ENCODE measurements at places on chromosomes 1 and 21. TPM values are rescaled to one million over a fixed set of nuclear protein-coding genes. Genes with fewer than 3 reads are reported as not detected.

Gene TBX19
- 8.5 TPM for total RNA-seq

Gene NCMAP
- 49.2 TPM for total RNA-seq

Gene SYT6
- total RNA-seq = 0.30 TPM

Gene ALPL
- total RNA-seq = 19.2 TPM

Gene GUCA2B
- total RNA-seq = not detected

Gene DLGAP3
- total RNA-seq = 0.42 TPM

Gene CAMK2N1
- 5.7 TPM for total RNA-seq

Gene RNF186
- not detected for total RNA-seq

Gene KLHDC7A
- 0.20 TPM for total RNA-seq

Gene ITLN2
- total RNA-seq = not detected

GRCh38 chr1:231460614-231461013, 38.5 kb upstream of the EGLN1 start:
- H3K27me3 ChIP-seq = no peaks in the 10 kb centered on the region
- H3K36me3 ChIP-seq = no peaks in the 10 kb centered on the region
- no peak overlapping the region for H3K27ac ChIP-seq

GRCh38 chr1:28815533-28816185, 3.7 kb downstream of the OPRD1 start:
- H3K27me3 ChIP-seq = no peaks in the 10 kb centered on the region
- no peaks in the 10 kb centered on the region for H3K36me3 ChIP-seq
- no peak for DNase-seq
- no peak overlapping the region for H3K27ac ChIP-seq
- no peak overlapping the region for H3K4me3 ChIP-seq

GRCh38 chr1:29052100-29052499, 71.6 kb downstream of the TMEM200B start:
- no peaks in the 10 kb centered on the region for H3K36me3 ChIP-seq
- DNase-seq = peak; percentile 6
- H3K4me3 ChIP-seq = no peak overlapping the region
- no peak overlapping the region for H3K27ac ChIP-seq

- H3K27ac ChIP-seq = no peak overlapping the region
- H3K27me3 ChIP-seq = peaks cover 61% of the 10 kb centered on the region
- no peaks in the 10 kb centered on the region for H3K4me1 ChIP-seq
- H3K36me3 ChIP-seq = no peaks in the 10 kb centered on the region
- no peak overlapping the region for H3K4me3 ChIP-seq
- DNase-seq = no peak
Observed at GRCh38 chr1:20371411-20371810, 80.7 kb downstream of the VWA5B1 start.

DNA sequence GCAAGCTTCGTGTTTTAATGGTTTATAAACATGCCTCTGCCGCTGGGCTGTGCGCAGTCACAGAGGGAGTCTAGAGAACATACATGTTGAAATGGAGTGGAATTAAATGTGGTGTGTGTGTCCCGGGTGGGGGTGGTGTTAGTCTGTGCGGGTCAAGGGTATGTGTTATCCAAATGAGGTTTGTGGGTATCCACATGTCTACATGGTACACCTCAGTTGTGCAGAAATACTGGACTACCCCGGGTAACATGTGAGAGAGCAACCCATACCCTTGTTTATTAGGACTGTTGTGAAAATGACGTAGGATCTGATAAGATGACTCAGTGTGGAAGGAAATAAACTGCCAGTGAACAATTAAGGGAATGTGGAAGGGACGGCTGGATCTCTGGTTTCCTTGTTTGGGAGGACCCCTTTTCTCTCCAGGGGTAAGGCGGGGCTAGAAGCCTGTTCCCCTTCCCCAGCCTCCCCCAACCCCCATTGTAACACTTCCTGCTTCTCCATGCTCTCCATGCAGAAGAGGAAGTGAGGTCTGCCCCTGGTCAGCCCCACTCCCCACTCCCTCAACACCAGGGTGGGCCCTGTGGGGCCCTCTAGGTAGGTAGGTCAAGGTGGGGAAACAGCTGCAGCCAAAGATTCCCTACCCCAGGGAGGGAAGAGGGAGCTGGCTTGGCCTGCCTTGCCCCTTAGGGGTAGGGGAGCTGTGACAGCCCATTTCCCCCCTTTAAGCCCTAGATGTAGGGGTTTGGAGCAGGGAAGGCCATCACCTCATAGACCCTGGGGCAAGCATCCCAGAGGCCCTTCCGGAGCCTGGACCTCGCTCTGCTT, 690 bp downstream of the EPS8L3 start:
- no peak overlapping the region for H3K4me3 ChIP-seq

DNA sequence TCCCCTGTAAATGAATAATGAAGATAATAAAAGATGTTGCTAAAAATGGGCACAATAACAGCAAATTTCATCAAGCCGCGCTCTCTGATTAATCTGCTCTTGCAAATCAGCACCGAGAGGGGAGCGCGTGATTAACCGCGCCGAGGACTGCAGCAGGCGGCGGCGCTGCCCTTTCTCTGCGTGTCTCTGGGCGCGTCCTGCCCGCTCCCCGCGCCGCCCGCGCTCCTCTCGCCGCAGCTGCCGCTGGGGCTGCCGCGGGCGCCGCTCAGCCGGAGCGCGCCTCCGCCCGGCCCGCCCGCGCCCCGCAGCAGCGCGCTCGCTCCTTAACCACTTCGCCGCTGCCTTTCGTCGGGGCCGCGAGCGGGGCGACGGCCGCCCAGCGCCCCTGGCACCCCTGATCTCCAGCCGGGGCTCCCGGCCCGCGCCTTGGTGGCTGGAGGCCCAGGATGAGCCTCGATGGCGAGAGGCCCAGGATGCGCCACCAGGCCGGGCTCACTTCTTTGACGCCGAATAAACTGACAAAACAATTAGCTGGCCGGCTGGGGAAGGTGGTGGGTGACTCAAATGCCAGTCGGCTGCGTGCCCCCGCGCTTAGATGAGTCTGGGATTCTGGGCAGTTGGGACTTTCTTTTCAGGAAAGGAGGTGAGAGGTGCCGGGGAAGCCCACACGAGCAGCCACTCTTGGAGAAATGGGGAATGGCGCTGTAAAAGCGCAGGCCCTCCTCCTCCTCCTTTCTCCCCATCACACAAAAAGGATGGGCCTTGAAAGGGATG, 221.4 kb upstream of the PKN2 start:
- DNase-seq = no peak
- H3K27me3 ChIP-seq = no peaks in the 10 kb centered on the region
- H3K36me3 ChIP-seq = no peaks in the 10 kb centered on the region
- peak overlapping the region; percentile 61 for H3K4me3 ChIP-seq
- H3K4me1 ChIP-seq = peaks cover 7% of the 10 kb centered on the region
- H3K27ac ChIP-seq = peak overlapping the region; percentile 89

- no peaks in the 10 kb centered on the region for H3K36me3 ChIP-seq
- H3K4me1 ChIP-seq = no peaks in the 10 kb centered on the region
- no peak for DNase-seq
- H3K4me3 ChIP-seq = no peak overlapping the region
Observed at GRCh38 chr21:18204931-18205330, 39.7 kb upstream of the CHODL start.

DNA sequence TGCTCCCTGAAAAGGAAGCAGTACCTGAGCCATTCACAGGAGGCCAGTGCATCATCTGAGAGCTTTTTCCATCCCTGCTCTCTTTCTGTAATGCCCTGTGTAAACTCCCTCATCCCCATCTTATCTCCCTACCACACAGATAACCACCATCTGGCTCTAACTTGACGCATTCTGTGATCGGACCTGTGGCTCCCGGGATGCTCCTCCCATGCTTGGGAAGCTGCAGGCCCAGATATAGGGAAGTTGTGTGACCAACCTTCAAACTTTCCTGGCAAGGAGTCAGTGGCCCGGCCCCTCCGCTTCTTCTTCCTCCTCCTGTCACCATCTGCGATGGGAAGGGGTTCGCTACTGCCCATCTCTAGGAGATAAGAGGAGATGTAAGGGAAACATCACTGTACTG, 21.1 kb downstream of the MKNK1 start:
- H3K27ac ChIP-seq = no peak overlapping the region
- H3K27me3 ChIP-seq = no peaks in the 10 kb centered on the region
- no peak overlapping the region for H3K4me3 ChIP-seq
- no peak for DNase-seq
- H3K36me3 ChIP-seq = peaks cover 89% of the 10 kb centered on the region

- DNase-seq = no peak
- H3K36me3 ChIP-seq = no peaks in the 10 kb centered on the region
- H3K4me3 ChIP-seq = no peak overlapping the region
- no peaks in the 10 kb centered on the region for H3K27me3 ChIP-seq
Observed at GRCh38 chr1:118326960-118327629, 142.1 kb upstream of the SPAG17 start.

DNA sequence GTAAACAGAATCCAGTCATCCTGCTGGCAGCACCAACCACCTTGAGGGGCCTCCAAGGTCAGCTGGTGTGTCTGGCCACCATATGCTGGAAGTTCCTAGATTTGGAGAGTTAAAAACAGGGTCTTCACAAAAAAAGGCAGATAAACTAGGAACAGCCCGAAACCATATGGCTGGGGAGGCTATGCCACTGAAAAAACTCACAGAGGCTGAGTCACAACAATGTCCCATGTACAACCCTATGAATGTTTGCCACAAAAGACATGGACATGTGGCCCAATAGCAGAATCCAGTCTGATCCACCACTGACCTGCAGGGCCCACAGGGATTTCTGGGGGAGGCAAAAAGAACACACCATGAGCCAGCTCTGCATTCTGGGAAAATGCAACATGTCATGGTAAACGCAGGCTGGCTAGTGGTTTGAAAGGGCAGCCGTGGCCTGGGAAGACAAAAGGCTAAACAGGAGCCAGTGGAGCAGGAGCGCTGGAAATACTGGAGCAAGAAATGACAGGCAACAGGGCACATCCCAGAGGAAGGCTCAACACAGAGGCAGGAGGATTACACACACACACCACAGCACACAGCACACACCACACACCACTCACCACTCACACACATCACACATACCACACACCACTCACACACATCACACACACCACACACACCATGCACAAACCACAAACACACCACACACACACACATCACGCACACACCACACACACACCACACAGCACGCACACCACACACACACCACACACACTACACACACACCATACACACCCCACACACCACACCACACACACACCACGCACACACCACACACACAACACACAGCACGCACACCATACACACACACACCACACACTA, 55.4 kb downstream of the HSF2BP start:
- H3K4me3 ChIP-seq = no peak overlapping the region
- peaks cover 28% of the 10 kb centered on the region for H3K4me1 ChIP-seq
- peak overlapping the region; percentile 71 for H3K27ac ChIP-seq
- DNase-seq = no peak
- H3K36me3 ChIP-seq = no peaks in the 10 kb centered on the region

DNA sequence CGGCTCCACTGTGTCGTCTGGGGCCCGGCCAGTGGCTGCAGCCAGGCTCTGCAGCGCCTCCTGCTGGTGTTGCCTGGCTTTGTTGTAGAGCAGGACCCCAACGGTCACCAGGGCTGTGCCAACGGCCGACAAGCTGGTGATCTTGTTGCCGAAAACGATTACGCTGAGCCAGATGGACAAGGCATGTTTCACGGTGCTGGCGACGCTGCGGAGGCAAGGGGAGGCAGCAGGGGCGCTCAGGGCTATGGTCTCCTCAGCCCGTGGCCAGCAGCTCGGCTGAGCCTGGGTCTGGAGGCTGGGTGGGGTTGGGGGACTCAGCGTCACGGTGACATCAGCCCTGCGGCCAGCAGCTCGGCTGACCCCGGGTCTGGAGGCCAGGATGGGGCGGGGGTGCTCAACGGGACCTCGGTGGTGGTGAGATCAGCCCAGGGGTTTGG, 7.0 kb upstream of the CDK11B start:
- no peak for DNase-seq
- H3K36me3 ChIP-seq = peaks cover 5% of the 10 kb centered on the region
- peaks cover 6% of the 10 kb centered on the region for H3K4me1 ChIP-seq
- no peak overlapping the region for H3K4me3 ChIP-seq

GRCh38 chr1:236759252-236759859, 35.7 kb upstream of the MTR start:
- H3K27me3 ChIP-seq = no peaks in the 10 kb centered on the region
- no peak overlapping the region for H3K27ac ChIP-seq
- no peak for DNase-seq
- H3K4me1 ChIP-seq = no peaks in the 10 kb centered on the region

- H3K36me3 ChIP-seq = no peaks in the 10 kb centered on the region
- DNase-seq = no peak
- H3K4me3 ChIP-seq = no peak overlapping the region
- no peaks in the 10 kb centered on the region for H3K27me3 ChIP-seq
Observed at GRCh38 chr1:70039485-70039884, 165.9 kb downstream of the LRRC40 start.

GRCh38 chr1:43707190-43708001, at the start of gene ST3GAL3:
TSS of gene ST3GAL3 (plus strand) at chr1:43707536. CDS start at chr1:43736263, 28,727 bp downstream.
- H3K27me3 ChIP-seq = no peaks in the 10 kb centered on the region
- peak within 1 kb of the TSS; percentile 82 for H3K4me3 ChIP-seq
- peak within 1 kb of the TSS; percentile 59 for H3K27ac ChIP-seq
- DNase-seq = peak; percentile 81
- H3K4me1 ChIP-seq = peaks cover 28% of the 10 kb centered on the region

GRCh38 chr21:20999659-21000058, 1.4 kb downstream of the NCAM2 start:
- H3K4me3 ChIP-seq = no peak overlapping the region
- peaks cover 3% of the 10 kb centered on the region for H3K4me1 ChIP-seq
- H3K27me3 ChIP-seq = no peaks in the 10 kb centered on the region
- no peaks in the 10 kb centered on the region for H3K36me3 ChIP-seq

GRCh38 chr1:147316968-147317367, 74.5 kb downstream of the CHD1L start:
- no peak for DNase-seq
- H3K4me1 ChIP-seq = no peaks in the 10 kb centered on the region
- no peak overlapping the region for H3K27ac ChIP-seq
- H3K27me3 ChIP-seq = no peaks in the 10 kb centered on the region

DNA sequence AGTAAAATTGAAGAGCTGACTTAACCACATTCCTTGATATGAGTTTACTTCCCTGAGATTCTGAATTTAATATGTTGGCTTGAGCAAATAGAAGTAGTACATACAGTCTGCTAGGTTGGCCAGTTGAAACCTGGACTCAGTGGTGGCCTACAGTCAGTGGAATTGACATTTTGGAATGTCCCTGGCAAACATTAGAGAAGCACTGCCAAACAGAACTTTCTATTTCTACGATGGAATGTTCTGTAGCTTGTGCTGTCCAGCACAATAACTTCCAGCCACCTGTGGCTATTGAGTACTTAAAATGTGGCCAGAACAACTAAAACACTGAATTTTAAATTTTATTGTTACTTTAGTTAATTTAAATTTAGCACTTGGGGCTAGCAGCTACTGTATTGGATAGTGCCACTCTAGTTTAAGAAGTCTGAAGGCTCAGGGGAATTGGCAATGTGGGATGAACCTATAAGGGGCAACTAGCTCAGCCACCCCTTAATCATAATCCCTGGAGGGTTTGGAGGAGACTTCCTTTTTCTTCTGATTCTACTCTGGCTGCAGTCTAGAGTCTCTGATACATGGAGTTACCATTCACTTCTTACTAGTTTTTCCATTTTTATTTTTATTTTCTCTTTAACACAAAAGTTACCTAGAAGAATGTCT, 10.3 kb upstream of the TEDDM1 start:
- no peaks in the 10 kb centered on the region for H3K27me3 ChIP-seq
- H3K4me1 ChIP-seq = no peaks in the 10 kb centered on the region
- H3K27ac ChIP-seq = no peak overlapping the region
- H3K36me3 ChIP-seq = no peaks in the 10 kb centered on the region
- H3K4me3 ChIP-seq = no peak overlapping the region

All from tibial nerve (tissue), 4 donors.